Natural killer cell treated with Interleukin-12 subunit alpha and Interleukin-12 subunit beta and Interleukin-15 and Interleukin-18, amount 100 ng/mL, for 72 hours (primary cell): ENCODE measurements at places on chromosomes 12 and 14. TPM values are rescaled to one million over a fixed set of nuclear protein-coding genes. Genes with fewer than 3 reads are reported as not detected.

GRCh38 chr12:71415336-71416231 is 24.0 kb upstream of the LGR5 start:
- H3K36me3 ChIP-seq = peaks cover 2% of the 10 kb centered on the region
- no peak for DNase-seq
- H3K4me1 ChIP-seq = no peaks in the 10 kb centered on the region
- H3K27me3 ChIP-seq = peaks cover 2% of the 10 kb centered on the region

- DNase-seq = peak; percentile 92
- H3K4me3 ChIP-seq = peak overlapping the region; percentile 55
- H3K4me1 ChIP-seq = peaks cover 67% of the 10 kb centered on the region
Observed at GRCh38 chr12:111444925-111445725, 39.4 kb downstream of the SH2B3 start.

DNA sequence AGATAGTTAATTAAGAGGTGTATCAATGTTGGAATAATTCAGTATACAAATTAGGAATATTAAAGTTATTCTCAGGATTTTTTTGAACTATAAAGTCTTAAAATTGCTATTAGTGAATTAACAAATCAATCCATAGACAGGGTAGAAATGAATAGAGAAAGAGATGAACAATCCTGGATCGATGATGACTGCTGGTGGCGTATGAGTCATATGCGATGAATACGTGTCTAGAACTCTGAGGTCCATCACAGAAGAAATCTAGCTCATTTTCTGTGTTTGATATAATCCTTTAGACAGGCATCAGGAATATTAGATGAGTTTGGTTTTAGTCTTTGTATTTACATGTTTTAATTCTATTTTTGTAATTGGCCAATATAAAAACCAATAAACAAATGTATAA is 85.4 kb upstream of the RTL1 start:
- peaks cover 16% of the 10 kb centered on the region for H3K27me3 ChIP-seq
- no peaks in the 10 kb centered on the region for H3K4me1 ChIP-seq
- H3K27ac ChIP-seq = no peak overlapping the region
- H3K4me3 ChIP-seq = no peak overlapping the region
- H3K36me3 ChIP-seq = no peaks in the 10 kb centered on the region
- no peak for DNase-seq

Gene SRRM4
- total RNA-seq = not detected

- peaks cover 60% of the 10 kb centered on the region for H3K4me1 ChIP-seq
- H3K36me3 ChIP-seq = no peaks in the 10 kb centered on the region
- no peaks in the 10 kb centered on the region for H3K27me3 ChIP-seq
Observed at GRCh38 chr12:52628111-52628507, 9.8 kb upstream of the KRT73 start.

DNA sequence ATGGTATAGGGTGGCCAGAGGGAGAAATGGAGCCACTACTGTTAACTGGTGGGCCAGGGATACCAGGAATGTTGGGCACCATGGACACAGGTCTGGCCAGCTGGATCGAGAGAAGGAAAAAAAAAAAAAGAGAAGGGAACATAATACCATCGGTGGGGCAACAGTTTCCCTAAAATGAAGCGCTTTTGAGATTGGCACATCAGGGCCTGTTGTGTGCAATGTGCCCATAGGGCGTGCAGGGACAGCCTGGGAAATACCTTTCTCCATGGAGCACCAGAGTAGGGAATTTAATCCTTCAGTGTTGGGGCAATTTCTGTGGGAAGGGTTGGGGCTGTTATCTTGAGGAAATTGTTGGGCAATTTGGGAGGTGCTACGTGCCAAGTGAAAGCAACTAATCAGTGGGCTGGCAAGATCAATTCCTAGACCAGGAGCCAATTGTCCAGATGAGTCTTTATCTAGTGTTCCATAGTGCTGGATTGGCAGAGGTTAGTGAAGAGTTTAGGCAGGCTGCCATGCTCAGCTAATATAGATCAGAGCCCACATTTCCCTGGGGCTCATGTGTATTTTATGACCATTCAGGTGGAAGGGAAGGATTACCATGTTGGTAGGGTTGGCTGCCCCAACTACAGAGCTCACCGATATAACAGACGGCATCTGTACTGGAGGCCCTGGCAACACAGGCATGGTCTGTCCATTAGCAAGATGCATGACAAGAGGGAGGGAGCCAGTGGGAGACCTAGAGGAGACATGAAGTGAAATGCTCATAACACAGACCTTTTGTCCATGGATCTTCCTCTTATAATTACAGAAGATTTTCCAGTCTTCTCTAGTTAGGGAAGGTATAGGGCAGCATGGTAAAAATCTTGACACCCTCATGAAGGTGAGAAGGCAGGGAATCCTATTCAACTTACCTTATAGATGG is 25.5 kb upstream of the NPFF start:
- no peak overlapping the region for H3K4me3 ChIP-seq
- no peak overlapping the region for H3K27ac ChIP-seq
- no peak for DNase-seq
- peaks cover 2% of the 10 kb centered on the region for H3K4me1 ChIP-seq

Gene AQP5
- not detected for total RNA-seq

DNA sequence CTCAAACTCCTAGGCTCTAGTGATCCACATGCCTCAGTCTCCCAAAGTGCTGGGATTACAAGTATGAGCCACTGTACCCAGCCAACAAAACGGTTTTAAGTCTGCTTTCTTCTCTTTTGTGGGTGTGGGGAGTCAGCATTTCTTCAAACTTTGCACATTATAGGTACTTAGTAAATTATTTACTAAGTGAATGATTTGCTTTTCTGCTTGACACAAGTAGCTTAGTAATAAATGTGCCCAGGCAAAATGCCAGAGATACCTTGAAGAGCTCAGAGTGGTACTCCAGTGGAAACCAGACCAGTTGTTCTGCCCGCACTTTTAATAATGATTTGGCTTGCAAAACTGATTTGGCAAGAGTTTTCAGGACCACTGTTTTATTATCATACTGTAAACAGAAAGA is 15.0 kb downstream of the DEPDC4 start:
- no peak for DNase-seq
- H3K4me1 ChIP-seq = no peaks in the 10 kb centered on the region
- no peak overlapping the region for H3K4me3 ChIP-seq
- no peaks in the 10 kb centered on the region for H3K27me3 ChIP-seq

Gene OAS1
- 4.7 TPM for total RNA-seq

DNA sequence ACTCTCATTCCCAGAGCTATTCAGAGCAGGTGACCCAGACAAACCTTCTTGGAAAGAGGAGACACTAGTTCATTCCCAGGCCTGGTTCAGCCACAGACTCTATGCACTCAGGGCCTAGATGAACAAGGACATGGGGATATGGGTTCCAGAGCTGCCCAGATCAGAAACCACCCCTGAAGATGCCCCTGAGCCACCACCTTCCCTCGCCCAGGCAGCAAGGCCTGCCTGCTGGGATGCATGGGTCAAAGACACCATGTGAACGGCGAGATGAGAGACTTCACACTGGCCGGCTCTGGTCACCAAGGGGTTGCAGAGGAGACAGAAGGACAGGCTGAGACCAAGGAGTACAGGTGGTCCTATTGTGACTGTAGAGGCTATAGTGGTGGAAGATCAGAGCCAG is 4.1 kb downstream of the SERPINA12 start:
- no peak for DNase-seq
- H3K36me3 ChIP-seq = no peaks in the 10 kb centered on the region
- no peak overlapping the region for H3K27ac ChIP-seq
- no peaks in the 10 kb centered on the region for H3K4me1 ChIP-seq
- H3K27me3 ChIP-seq = peaks cover 5% of the 10 kb centered on the region
- no peak overlapping the region for H3K4me3 ChIP-seq

- no peak for DNase-seq
- H3K36me3 ChIP-seq = no peaks in the 10 kb centered on the region
- H3K27ac ChIP-seq = no peak overlapping the region
- no peak overlapping the region for H3K4me3 ChIP-seq
- peaks cover 43% of the 10 kb centered on the region for H3K4me1 ChIP-seq
- H3K27me3 ChIP-seq = no peaks in the 10 kb centered on the region
Observed at GRCh38 chr14:70904373-70904772, 2.9 kb upstream of the PCNX1 start.

- DNase-seq = no peak
- H3K36me3 ChIP-seq = no peaks in the 10 kb centered on the region
- H3K27ac ChIP-seq = no peak overlapping the region
- H3K27me3 ChIP-seq = no peaks in the 10 kb centered on the region
- H3K4me3 ChIP-seq = no peak overlapping the region
Observed at GRCh38 chr12:80509781-80510556, 65.9 kb downstream of the PTPRQ start.

Gene CDKL1
- total RNA-seq = 2.3 TPM

GRCh38 chr12:19574601-19575000 is 135.3 kb downstream of the AEBP2 start:
- no peak for DNase-seq
- no peaks in the 10 kb centered on the region for H3K27me3 ChIP-seq
- no peaks in the 10 kb centered on the region for H3K36me3 ChIP-seq
- H3K27ac ChIP-seq = no peak overlapping the region

GRCh38 chr14:32808644-32809043 is 130.0 kb upstream of the NPAS3 start:
- DNase-seq = no peak
- H3K27me3 ChIP-seq = no peaks in the 10 kb centered on the region
- no peaks in the 10 kb centered on the region for H3K4me1 ChIP-seq
- no peak overlapping the region for H3K4me3 ChIP-seq
- no peak overlapping the region for H3K27ac ChIP-seq

- peaks cover 7% of the 10 kb centered on the region for H3K27me3 ChIP-seq
- H3K4me3 ChIP-seq = no peak overlapping the region
- no peaks in the 10 kb centered on the region for H3K36me3 ChIP-seq
Observed at GRCh38 chr14:90625445-90625844, 190.8 kb downstream of the TTC7B start.

GRCh38 chr12:101616027-101616494 is 21.3 kb downstream of the MYBPC1 start:
- H3K27me3 ChIP-seq = peaks cover 22% of the 10 kb centered on the region
- H3K4me1 ChIP-seq = peaks cover 15% of the 10 kb centered on the region
- H3K36me3 ChIP-seq = no peaks in the 10 kb centered on the region
- no peak for DNase-seq
- H3K27ac ChIP-seq = peak overlapping the region; percentile 64

- H3K27ac ChIP-seq = no peak overlapping the region
- H3K36me3 ChIP-seq = no peaks in the 10 kb centered on the region
- H3K27me3 ChIP-seq = peaks cover 6% of the 10 kb centered on the region
- no peaks in the 10 kb centered on the region for H3K4me1 ChIP-seq
- H3K4me3 ChIP-seq = no peak overlapping the region
Observed at GRCh38 chr12:40693207-40693821, 1.1 kb downstream of the CNTN1 start.

- peaks cover 6% of the 10 kb centered on the region for H3K4me1 ChIP-seq
- no peak overlapping the region for H3K27ac ChIP-seq
- H3K36me3 ChIP-seq = peaks cover 12% of the 10 kb centered on the region
- DNase-seq = no peak
Observed at GRCh38 chr12:26713885-26714383, 119.1 kb downstream of the ITPR2 start.

DNA sequence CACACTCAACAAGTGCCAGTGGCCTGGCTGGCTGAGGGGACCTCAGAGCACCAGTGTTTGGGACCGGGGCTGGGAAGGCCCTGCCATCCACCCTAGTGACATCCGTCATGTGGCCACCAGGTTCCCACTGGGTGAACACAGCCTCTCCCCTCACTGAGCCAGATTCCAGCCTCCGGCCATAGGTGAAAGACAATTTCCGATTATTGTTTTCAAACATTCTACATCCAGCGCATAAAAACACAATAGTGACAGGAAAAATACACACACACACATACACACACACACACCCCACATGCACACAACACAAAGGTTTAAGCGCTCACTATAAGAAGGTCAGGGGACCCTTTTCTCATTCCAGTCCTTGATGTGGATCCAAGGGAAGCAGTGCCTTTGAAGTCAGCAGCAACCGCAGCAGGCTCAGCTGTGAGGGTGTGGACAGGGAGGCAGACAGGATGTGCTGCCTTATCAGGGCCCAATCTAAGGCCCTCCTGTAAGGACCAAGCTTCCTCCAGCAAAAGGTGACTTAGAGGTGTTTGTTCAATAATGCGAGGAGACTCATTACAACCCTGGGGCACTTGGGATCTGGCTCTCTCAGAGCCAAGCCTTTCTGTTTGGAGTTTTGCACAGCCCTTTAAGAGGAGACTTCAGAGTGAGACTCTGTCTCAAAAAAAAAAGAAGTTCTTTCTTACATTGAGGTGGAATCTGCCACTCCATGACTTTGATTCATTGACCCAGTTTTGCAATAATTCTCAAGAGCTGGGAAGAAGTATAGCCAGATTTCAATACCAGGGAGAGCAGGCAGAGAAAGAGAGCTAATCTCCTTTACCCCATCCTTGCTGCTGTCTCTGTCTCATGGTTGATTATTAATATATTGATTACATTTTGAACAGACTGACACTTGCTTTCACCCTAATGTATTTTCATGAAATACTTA is 227.8 kb downstream of the ZFP36L1 start:
- no peaks in the 10 kb centered on the region for H3K36me3 ChIP-seq
- H3K4me1 ChIP-seq = peaks cover 20% of the 10 kb centered on the region
- H3K4me3 ChIP-seq = no peak overlapping the region

- no peaks in the 10 kb centered on the region for H3K36me3 ChIP-seq
- DNase-seq = no peak
- H3K4me1 ChIP-seq = peaks cover 10% of the 10 kb centered on the region
- H3K4me3 ChIP-seq = no peak overlapping the region
- H3K27ac ChIP-seq = no peak overlapping the region
- no peaks in the 10 kb centered on the region for H3K27me3 ChIP-seq
Observed at GRCh38 chr14:44989497-44990440, 27.8 kb downstream of the TOGARAM1 start.
